ENCODE measurements at places on chromosomes 3 and 15.
A peak's percentile ranks its signal among the peaks of the same experiment; 100 is the strongest.

DNA sequence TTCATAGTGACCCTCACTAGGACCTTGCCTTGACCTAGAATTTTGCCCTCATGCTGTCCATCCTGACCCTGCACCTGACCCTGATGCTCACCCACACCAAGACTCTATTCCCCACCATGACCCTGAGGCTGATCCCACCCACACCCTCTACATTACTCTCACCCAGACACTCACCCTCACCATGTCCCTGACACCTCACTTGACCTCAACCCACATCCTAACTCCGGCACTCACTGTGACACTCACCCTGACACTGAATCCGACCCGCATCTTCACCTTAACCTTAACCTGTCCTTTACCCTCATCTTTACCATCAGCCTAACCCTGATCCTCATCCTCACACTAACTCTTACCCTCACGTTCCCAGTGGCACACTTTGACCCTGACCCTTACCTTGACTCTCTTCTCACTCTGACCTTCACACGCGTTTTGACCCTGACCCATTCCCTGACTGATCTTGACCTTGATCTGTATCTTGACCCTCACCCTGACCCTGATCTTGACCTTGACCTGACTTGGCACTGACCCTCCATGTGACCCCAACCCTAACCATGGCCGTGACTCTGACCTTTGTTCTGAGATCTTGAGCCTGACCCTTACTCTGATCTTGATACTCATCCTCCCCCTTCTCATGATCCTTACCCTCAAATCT, 22.2 kb upstream of the SLC25A26 start:
- no peak for DNase-seq

DNA sequence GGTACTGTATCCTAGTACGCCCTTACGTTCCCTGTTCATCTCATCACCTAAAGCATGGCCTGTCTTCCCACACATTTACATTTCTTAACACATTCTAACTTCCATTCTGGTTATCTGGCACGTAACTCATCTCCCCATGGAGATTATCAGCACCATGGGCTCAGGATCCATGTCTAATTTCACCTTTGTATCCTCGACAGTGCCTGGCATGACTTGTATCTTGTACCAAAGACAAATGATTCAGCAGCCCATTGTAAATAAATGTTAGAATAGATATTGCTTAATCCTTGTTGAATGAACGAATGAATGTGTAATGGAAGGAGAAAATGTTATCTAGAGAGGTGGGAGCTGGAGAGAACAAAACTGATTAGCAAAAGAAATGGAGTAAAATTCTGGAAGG, 69.7 kb upstream of the TPM1 start:
- DNase-seq = no peak

- no peak for DNase-seq
These were observed 57.8 kb downstream of the HACD2 start for GRCh38 chr3:123527046-123527445.

DNA sequence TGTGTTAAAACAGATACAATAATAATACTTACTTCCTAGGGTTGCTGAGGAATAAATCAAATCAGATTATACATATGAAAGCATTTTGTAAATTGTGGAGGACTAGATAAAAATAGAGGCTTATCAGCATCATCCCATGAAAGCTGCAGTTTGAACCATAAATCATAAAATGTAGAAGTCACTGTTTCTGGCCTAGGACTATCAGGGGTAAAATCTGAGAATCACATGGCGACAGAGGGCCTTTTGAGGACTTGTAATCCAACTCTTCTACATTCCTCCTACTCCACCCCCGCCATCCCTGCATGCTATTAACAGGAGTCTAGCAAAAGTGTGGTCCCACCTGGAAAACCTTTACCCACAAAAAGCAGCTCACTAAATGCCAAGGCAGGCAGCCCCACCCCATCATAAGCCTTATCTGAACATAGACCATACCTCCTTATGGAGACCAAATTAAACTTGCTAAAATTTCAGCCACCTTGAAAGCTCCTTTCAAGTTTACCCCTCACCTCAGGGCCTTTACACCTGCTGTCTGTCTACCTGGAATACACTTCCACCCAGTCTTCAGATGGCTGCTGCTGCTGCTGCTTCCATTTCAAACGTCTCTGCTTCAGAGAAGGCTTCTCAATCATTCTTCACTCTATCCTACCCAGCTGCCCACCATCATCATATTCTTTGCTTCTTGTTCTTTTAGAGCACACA, 11.5 kb downstream of the MB21D2 start:
- no peak for DNase-seq

- DNase-seq = no peak
These were observed 4.5 kb upstream of the KLHL40 start for GRCh38 chr3:42680806-42681205.

- no peak for DNase-seq
These were observed 406.0 kb downstream of the GAP43 start for GRCh38 chr3:116029266-116029665.

- DNase-seq = peak; percentile 99
These were observed 778 bp upstream of the THBS1 start for GRCh38 chr15:39580117-39580484.

GRCh38 chr3:170695486-170696064, 109.7 kb upstream of the SLC7A14 start:
- DNase-seq = no peak

GRCh38 chr3:186362988-186363387, 954 bp upstream of the DGKG start:
- DNase-seq = no peak

DNA sequence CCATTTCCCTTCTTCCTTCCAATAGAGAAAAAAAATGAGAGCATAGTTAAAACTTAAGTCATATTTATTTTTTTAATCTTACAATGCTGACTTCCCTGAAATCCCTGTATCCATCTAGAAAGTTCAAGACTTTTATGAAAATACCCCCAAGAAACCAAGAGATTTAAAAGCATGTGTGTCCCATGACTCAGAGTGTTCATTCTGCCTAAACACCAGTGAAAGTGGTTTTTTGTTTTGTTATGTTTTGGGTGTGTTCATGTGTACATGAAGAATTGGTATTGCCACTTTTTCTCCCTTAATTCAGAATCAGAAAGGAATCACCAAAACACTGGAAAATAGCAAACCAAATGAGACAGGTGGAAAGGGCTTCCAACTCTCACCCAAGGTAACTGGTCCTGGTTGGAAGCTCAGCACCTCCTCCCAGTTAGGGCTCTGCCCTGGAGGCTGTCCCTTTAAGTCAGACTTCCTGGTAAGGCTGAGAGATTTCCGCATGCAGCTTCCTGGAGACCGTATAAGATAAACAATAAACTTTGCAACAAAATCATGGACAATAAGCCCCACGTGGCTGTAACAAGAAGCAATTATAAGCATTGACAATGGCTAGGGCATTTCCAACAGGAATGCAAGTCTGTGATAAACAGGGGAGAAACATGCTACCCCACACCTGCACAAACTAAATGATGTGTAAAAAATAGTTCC, 121.9 kb upstream of the ARHGEF3 start:
- DNase-seq = no peak

DNA sequence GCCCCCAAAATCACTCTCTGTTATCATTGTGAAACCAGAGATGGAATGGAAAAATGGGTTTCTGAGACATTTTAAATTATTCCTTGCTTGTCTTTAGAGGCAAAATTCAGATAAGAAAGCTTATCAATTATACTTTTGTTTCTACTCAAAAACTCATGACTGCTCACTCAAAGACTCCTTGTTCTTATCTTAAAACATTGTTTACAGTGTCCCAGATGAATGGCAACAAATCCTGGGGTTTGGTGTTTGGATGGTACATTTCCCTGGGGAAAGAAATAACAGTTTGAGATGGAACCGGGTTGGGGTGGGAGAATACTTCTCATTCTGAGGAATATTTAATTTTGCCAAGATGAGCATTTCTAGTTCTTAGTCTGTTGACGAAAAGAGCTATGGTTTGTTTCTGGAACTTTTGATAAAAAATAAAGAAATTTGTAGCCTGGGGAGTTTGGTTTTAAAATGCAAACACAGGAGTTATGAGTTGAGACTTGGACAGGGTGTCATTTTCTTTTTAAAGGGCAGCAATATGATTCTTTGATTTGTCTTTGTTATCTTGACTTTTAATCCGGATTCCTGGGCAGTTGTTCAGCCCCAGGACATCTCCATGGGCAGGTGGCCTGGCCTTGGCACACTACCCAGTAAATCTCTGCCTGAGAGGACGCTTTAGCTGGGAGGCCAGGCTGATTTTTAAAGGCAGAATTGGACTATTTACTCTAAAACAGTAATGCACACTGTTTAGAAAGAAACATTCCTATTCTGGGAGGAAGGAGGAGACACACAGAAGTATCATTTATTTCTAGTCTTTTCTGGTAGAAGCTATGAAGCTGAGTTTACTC, 32.4 kb downstream of the BTD start:
- no peak for DNase-seq

DNA sequence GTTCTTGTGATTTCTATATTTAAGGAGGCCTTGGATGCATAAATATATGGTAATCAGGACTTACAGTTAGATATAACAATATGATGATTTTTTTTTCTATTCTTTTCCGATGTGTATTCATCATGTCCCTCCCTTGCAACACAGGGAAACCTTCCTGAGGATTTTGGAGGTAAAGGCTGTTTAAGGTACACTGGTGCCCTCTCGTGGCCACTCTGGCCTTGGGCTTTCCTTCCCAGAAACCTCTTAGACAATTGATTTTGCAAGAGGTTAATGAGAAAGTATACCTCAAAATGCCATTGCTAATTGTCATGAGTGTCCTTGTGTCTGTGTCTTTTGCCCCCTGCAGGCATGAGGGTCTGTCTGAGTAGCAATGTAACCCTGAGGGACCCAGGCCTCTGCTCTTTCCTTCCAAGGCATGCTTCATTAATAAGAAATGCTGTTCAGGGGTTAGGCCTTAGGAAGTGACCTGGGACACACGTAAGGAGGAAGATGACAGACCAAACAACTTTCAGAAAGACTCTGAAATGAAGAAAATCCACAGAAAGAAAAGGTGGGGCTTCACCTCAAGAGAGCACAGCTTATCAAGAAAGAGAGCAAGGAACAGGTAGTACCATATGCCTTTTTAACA, 70.3 kb upstream of the PPP2R3A start:
- DNase-seq = peak; percentile 36

DNA sequence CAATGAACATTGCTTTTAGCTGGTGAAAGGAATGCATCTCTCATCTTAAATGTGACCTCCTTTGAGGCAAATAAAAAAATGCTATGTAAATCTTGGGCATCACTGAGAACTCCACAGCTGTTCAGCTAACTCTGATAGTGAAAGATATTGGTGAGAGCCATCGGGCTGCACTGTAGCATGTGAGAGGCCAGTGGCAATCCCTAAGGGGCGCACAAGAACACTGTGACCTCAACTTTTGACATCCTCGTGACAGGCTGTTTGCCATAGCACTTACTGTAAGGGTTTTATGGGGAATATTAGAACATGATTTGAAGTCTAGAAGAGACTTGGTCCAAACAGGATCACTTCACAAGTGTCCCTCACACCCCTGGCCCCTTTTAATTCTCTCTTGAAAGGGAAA, 697.9 kb downstream of the MCTP2 start:
- DNase-seq = no peak

GRCh38 chr3:139357899-139358298, 14.1 kb downstream of the MRPS22 start:
- DNase-seq = no peak

- DNase-seq = no peak
These were observed 48.9 kb upstream of the SLC7A14 start for GRCh38 chr3:170634663-170635384.

- DNase-seq = no peak
These were observed 13.9 kb downstream of the MAPKAPK3 start for GRCh38 chr3:50630877-50631276.

- DNase-seq = no peak
These were observed 223.9 kb downstream of the LRTM1 start for GRCh38 chr3:54703923-54704322.

GRCh38 chr3:147015334-147015733, 391.0 kb downstream of the ZIC4 start:
- DNase-seq = no peak

DNA sequence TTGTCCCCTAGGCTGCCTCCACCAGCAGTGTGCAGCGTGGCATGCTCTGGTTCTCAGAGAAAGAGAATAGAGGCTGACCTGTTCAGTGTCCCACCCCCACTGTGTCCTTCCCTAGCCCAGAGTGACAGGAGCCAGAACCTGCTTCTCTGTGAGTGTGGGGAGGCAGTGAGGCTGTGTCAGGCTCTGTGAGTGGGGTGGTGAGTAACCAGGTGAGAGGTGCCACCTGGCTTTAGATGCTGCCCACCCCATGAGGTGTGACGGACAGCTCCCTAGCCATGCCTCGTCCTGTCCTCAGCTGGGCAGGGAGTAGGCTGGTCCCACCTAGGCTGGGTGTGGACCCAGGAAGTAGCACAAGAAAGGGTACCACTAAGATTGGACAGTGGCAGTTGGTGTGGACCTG, 6.3 kb downstream of the TEX264 start:
- no peak for DNase-seq

DNA sequence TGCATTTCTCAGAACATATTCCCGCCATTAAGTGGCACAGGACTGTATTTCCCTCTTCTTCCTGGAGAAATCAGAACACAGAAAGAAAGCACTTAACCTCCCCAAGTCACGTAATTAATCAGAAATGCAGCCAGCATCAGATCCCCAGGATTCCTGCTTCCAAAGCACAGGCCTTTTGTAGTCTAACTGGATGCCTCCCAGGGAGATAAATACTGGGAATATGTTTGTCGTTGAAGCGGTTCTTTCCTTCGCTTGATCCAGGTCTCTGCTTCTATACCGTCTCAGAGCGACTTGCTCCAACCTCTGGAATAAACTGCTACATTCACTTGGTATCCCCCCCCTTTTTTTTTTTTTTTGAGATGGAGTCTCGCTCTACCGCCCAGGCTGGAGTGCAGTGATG, 198.6 kb downstream of the KBTBD8 start:
- DNase-seq = no peak

DNA sequence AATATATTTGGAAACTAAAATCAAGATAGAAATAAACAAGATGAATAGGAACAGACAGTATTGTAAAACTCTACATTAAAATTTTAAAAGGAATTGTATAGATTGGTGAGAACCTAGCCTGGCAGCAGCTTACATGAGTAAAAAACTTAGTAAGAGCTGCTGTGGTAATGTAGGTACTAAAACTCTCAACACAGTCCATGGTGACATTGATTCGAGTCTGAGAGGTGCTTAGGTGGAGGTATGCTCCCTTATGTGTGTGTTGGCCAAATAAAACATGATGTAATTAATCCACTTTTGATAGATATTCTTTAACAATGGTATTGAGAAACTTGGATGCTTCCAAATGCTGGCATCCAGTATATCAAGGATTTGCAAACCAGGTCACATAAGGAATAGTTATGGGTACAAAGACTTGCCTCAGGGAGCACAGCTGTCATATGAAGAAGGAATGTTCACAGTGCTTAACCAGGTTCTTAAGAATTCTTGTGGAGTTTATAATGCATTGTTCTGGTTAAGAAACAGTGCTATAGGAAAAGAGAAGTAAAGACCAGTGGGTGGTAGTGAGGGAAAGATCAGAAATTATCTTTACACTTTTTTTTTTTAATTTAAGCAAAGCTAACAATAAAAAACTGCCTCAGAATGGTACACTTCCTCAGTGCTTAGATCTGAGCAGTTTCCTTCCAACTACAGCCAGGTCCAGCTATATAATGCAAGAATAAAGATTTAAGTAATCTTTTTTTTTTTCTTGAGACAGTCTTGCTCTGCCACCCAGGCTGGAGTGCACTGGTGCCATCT, 24.6 kb upstream of the IL20RB start:
- no peak for DNase-seq
